ENCODE measurements at places on chromosomes 6 and 20.

DNA sequence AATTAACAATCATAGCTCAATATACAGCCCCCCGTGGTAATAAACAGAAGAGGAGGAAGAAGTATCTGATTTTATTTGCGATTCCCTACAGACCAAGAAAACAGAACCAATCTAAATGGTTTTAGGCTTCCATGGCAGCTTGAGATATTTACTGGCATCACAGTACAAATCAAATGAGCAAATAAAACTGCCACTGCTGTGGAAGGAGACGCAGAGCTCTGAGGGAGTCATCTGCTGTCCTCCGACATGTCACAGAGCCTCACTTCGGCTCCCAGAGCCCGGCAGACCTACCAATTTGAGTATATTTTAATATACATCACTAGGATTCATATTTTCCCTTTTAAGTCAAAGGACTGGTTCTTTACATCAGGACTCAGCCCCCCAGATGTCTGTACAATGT lies 145.2 kb upstream of the KCNQ5 start:
- DNase-seq = no peak

DNA sequence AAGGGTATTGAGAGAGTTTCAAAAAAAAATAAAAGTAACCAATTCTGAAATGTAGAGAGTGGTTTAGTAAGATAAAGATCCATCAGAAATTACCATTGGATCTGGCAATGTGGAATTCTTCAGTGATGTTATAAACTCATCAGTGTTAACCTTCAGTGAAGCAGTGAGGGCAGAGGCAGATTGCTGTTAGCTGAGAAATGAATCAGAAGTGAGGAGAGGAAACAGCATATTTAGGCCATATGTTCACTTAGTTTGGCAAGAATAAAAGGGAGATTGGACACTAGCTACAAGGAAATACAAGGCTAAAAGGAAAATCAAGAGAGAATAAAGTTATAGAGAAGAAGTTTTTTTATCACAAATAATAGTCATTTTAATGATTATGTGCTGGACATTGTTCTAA lies 9.6 kb downstream of the KCNQ5 start:
- DNase-seq = no peak

GRCh38 chr6:77463861-77464494 lies 687 bp upstream of the HTR1B start:
- peak; percentile 36 for DNase-seq

GRCh38 chr20:4606051-4606450 lies 115.7 kb upstream of the PRND start:
- DNase-seq = no peak

GRCh38 chr6:128339635-128340450 lies 180.6 kb downstream of the PTPRK start:
- DNase-seq = no peak

DNA sequence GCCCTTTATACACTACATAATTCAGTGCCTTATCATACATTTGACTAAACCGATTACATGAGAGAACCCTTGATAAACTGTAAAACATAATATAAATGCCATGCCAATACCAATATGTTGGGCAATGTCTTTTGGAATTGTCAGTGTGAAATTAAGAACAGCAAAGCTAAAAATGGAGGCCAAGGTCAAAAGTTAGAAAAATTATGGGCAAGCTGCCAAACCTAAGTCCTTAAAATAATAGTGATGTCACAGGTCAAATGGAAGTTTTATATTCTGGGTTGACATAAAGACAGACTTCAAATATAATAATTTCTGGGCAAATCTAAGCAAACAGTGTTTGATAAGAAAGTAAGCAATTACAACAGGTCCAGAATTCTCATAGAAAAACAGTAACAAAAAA lies 696.7 kb downstream of the RNF144B start:
- no peak for DNase-seq

DNA sequence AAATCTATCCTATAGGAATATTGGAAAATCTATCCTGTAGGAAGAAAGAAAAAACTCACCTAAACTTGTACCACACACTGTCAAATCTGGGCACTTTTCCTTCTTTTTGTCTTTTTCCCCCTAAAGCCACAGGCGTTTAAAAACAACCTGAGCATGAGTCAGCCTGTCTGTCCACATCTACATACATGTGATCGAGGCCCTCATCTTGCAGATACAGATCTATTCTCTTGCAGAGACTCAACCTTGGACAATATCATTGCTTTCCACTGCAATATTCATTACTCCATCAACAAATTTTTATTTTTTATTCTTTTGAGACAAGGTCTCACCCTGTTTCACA lies 95.9 kb upstream of the IYD start:
- DNase-seq = no peak

- no peak for DNase-seq
Measured at GRCh38 chr6:45541934-45542333, 164.2 kb upstream of the SUPT3H start.

DNA sequence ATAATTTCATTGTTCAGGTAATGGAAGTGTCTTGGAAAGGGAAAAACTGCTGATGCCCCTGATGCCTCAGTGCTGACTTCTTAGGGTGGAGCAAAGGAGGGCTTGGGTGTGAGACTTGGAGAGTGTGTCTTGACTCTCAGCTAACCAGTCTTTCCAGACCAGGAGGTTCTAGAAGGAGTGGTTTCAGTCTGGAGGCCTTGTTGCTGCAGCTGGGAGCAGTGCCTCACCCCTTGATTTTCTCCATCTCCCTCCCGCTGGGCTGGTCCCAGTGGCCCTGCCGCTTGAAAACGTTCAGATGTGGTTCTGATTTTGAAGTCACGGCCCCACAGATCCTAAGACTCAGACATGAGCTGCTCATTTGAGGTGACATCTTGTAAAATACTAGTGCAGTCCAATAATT lies 5.4 kb downstream of the DSP start:
- no peak for DNase-seq

DNA sequence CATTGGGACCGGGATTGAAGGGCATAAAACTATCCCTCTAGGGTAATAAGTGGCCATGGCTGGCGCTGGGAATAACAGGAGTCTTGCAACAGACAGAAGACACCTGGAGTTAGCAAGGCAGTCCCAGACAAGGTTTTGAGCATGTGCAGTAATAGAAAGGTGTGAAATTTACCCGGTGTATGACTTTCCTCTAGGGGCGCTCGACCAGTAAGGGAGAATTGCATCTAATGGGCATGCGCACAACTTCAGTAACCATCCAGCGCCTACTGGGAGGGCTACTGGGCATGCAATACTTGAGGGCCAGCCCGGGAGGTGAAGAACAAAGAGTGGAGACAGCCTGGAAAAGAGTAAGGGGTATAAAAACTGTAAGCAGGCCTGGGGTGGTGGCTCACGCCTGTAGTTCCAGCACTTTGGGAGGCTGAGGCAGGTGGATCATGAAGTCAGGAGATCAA lies 32.7 kb downstream of the SERPINB6 start:
- DNase-seq = no peak

GRCh38 chr6:144845186-144845585 lies 560.1 kb downstream of the UTRN start:
- no peak for DNase-seq

- no peak for DNase-seq
Measured at GRCh38 chr6:151358475-151358874, 32.9 kb downstream of the ZBTB2 start.

DNA sequence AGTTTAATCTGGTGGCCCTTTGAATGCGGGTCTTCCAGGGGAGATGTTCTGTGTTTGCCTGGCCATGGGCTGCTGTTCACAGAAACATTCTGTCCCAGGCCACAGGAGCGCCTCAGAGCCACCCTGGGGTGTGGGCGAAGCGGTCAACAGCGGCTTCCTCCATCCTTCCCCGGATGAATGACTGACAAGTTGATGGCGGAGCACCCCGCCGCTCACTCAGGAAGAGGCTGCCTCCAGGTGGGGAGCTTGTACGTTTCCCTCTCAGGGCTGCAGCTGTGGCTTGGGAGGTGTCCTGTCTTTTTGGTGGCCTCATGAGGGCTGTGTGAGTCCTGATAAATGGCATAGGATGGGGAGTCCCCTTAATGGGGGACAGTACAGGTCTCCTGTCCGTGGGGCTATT lies 178.4 kb downstream of the NRN1 start:
- DNase-seq = no peak

DNA sequence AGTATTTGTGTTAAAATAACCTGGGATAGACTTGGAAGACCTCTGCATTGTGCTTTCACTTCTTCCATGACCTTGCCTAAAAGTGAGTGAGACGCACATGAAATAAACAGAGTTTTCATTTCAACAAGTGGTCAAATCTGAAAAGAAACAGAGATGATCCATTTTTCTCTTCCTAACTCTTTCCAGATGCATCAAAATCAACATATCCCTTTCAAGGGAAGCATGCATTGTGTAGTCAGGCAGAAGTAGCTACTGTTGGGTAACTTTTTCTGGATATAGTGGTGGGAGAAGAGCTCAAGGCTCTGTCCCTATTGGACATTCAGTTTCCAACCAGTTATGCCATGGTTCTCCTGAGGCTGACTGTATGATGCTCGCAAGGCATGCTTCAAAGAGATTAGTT lies 233.0 kb upstream of the JAG1 start:
- DNase-seq = no peak

GRCh38 chr20:10247440-10247839 lies 28.8 kb downstream of the SNAP25 start:
- no peak for DNase-seq

DNA sequence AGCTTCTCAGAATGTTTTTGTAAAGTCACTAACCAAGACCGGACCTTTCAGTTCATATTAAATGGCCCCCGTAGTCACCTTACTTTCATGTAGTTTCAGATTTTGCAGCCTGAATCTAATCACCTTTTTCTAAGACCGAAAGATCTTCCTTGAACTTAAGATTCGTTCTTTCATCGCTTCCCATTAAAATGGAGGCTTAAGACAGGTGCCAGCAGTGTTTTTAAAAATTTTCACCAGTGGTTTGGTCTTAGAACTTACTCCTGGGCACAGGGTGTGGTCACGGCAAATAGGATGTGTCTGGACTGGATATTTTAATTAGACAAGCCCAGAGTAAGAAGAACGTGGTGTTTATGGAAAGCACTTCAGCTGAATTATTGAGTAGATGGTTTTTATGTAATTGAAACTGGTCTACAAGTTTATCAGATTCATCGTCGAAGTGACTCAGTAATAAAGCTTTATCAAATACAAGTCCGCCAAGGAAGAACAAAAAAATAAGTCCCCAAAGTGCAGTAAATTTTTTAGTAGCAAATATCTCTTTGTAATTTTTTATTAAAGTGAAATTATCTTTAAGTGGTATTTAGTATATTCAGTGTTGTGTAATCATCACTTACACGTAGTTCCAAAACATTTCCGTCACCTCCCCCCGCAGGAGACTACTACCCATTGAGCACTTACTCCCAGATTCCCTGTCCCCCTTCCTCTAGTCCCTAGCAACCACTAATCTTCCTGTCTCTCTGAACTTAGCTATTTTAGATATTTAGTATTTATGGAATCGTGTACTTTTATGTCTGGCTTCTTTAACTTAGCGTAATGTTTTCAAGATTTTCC lies 868 bp downstream of the SRSF3 start:
- no peak for DNase-seq

DNA sequence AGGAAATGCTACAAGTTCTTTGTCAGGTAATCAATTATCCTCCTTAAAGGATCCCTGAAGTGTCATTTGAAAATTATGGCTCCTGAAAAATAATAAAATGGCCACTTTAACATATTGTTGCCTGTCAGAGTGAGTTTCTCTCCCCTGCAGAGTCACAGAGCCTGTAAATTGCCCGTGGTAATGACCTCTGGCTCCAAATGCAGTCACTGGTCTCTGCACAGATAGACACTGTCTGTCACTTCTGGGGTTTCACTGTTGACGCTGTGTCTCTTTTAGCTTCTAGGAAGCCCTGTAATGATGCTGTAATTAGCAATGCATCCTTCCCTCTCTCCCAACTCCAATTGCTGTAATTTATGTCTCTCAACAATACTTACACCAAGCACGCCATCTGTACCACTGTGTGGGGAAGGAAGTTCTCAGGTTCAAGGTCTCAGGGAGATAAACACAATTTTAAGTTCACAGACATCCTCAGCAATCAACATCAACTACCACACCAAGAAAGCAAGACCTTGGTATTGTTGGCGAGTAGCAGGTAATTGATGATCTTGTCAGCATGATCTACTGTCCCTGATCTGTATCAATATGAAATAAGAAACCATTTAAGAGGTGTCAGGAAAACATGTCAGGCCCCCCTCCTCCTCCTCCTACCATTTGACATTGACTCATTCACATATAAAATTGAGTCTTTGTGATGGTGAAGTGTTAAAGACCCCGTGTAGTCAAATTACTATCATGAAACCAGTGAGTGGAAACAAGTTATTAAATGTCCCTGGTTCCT lies 91.2 kb upstream of the SULF2 start:
- no peak for DNase-seq

DNA sequence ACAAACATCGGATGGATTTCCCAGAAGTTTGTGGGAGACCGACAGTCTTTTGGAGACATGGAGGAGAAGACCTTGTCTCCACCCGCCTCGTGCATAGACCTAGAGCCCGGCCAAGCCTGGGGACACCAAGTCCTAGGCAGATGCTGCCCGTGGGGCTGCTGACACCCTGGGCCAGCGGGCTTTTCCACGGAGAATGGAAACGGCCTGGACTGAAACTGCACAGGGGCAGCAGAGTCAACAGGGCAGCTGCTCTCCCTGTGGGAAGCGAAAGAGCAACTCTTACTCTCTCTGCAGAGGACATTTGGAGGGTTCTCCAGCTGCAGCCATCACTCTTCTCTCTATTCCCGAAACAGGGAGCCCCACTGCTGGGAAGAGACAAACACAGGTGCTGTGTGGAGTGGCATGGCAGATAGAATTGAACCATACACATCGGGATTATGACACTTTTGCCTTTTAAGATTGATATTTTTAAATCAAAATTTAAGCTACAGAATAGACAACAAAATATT lies 401.2 kb downstream of the THBS2 start:
- no peak for DNase-seq

GRCh38 chr6:87444362-87444761 lies 28.4 kb upstream of the SLC35A1 start:
- no peak for DNase-seq

GRCh38 chr6:20916086-20916485 lies 381.8 kb downstream of the CDKAL1 start:
- no peak for DNase-seq

DNA sequence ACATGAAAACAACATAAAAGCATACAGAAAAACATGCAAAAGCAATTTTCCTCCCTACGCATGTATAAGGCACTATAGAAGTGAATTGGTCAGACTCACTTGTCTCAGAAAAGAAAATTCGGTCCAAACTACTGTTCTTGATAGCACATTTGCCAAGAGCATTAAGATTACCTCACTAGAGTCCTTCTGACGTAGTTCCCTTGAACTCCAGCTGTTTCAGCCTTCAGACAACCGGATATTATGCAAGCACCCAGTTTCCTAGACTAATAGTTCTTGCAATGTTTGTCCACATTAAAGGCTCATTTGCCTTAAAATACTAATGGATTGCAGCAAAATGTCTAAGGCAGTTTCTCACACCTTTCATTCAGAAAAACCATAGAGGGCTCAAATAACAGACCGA lies 2.5 kb upstream of the CASS4 start:
- no peak for DNase-seq

Measured in left hindlimb (tissue), 1 donor.